ENCODE measurements at places on chromosomes 3 and 15.

DNA sequence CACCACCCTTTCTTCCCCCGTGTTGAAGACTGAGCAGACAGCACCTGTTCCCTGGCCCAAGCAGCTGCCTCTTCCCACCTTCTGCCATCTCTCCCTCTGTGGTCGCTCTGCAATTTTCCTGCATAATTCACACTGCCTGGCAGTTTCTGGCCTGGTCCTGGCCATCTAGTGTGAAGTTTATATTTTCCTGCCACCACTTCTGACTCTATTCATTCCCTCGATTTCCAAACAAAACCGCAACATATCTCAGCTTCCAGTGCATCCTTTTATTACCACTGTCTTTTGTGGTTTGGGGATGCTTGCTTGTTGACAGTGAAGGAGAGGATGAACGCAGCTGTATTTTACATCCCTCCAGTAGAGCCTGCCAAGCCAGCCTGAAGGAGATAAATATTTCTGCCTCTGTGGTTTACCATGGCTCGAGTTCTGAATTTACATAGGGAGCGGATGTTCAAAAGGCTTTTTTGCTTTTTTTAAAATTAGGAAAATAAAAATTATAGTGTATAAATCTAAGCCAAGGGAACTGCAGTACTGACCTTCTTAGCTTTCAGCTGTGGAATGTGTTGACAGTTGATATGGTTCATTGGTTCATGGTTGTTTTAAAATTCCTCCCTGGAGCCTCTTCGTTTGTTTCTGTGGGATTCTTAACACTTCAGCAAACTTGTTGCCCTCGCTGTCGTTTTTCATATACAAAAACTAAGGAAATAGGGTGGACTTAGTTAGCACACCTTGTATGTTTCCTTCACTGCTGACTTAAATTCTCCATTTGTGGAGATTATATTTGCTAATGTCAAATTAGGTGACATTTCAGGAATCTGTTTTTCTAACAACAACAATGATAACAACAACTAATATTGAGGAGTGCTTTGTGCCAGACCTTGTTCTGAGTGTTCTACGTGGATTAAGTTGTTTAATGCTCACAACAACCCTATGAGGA lies 250.5 kb downstream of the ADAMTSL3 start:
- no peak for DNase-seq

GRCh38 chr3:154904328-154904727 lies 175.8 kb upstream of the MME start:
- DNase-seq = no peak

DNA sequence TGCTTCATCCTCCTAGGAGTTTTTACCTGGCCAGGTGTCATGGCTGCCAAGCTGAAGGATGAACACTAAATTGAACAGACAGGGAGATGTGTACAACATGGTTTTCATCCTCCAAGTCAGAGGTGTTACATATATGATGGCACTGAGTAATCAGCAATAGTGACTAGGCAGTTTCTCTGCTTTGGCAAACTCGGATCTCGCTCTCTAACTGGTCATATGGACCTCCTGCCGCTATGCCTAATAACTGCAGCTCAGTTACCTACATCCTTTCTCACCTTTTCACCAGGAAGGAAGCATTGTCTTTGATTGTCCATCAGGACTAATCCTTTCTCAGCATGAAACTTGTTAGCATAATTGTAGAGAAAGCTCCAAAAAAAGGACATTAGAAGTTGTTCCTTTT lies 175.9 kb upstream of the PLSCR5 start:
- no peak for DNase-seq

GRCh38 chr3:126649556-126650092 lies 5.3 kb downstream of the TXNRD3 start:
- DNase-seq = no peak

GRCh38 chr3:61559136-61559731 lies 2.1 kb upstream of the PTPRG start:
- no peak for DNase-seq
